Islet precursor cell (in vitro differentiated cells): ENCODE measurements at places on chromosomes 7 and 10.

GRCh38 chr10:104333032-104333727, 5.1 kb downstream of the ITPRIP start:
- peak; percentile 40 for DNase-seq

DNA sequence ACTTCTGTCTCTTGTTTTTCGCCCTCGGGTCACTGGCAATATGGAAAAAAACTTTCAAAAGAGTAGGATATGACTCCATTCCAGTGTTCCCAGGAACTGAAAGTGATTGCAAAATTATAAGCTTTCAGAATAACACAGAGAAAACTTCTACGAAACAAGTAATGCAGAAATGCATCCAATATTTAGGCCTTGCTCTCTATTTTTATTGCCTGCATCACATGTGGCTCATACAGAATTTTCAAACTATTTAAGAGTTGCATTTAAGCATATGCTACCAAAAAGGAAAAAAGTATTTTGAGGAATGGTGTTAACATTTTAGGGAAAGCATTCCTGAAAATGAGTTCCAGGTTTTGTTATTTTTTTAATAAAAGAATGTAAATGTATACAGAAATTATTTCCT, 228.0 kb downstream of the CACNB2 start:
- DNase-seq = no peak

DNA sequence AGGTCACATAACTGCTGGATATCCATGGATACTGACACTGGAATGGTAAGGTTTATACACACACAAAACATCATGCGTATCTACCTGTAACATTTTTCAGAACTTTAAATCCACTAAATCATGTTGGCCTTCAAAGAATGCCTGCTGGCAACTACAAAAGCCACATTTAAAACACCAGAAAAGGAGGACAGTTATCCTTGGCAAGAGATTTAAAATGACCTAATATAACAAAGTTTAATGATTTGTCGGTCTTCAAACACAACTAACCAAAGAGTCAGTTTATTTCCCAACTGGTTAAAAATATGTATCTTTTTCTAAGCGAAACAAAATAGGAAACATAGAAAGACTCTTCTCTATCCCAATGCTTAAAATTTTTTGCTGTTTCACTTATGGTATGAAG, 24.0 kb downstream of the WAPL start:
- DNase-seq = no peak

- DNase-seq = no peak
These were observed 49.4 kb downstream of the ZNF467 start for GRCh38 chr7:149723795-149724495.

- no peak for DNase-seq
These were observed 33.5 kb upstream of the PRSS37 start for GRCh38 chr7:141874787-141875186.

DNA sequence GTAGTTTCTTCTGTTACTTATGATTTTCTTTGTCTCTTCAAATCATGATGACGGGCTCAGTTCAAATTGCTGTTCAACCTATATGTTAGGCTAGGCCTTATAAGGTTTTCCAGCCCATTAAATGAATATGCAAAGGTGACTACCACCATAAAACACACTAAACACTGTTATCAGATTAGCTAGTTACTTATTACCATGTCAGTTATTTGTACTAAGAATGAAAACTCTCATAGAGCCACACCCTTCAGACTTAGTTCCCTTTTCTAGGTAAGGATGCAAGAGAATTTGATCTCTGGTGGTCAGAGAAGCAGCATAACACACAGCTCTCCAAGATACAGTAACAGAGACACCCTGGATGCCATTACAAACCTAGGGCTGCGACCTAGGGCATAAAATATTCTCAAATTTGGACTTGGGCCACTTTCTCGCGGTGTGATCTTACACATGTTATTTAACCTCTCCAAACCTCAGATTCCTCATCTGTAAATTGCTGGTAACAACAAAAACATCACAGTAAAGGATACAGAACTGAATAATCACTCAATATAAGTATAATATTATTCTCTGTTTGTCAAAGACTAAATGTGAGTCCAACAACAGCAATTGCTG, 35.6 kb downstream of the ANKMY2 start:
- no peak for DNase-seq

- peak; percentile 21 for DNase-seq
These were observed 186.5 kb upstream of the ADO start for GRCh38 chr10:62618054-62618453.

GRCh38 chr10:124656541-124656940, 87.6 kb downstream of the FAM53B start:
- DNase-seq = no peak

DNA sequence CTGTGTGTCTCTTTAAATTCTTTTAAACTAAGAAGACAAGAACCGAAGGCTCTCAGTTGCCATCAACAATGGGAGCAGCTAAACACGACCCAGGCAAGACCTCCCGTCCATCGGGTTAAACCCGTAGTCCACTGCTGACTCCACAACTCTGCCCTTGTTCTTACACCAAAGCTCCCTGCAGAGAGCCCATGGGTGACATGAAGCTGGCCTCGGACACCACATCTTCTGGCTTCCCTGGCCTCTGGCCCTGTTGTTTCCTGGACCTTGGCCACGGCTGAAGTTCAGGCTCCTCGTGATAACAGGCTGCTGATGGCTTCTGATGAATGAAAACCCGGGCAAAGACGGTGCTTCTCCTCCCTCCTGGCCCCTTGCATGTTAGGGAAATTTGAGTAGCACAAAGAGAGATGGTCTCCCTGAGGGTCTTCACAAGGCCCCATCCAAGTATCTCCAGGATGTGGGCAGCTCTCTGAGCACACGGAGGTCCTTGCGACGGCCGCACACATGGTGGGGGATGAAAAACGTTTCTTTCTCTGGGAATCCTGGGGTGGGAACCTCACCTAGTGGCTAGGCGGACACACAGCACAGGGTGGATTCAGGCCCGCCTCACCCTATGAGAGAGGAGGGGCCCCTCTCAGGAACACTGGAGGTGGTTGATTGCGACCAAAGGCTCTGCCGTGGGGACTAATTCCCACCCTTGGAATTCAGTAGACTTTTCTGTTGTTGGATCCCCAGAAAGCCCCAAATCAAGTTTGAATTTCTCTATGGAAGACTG, 271.1 kb downstream of the ADARB2 start:
- no peak for DNase-seq
